GF-D8 (cell line): ENCODE measurements at places on chromosomes 16 and 17.

GRCh38 chr16:72805486-72805885, 242.4 kb downstream of the ZFHX3 start:
- DNase-seq: no peak

DNA sequence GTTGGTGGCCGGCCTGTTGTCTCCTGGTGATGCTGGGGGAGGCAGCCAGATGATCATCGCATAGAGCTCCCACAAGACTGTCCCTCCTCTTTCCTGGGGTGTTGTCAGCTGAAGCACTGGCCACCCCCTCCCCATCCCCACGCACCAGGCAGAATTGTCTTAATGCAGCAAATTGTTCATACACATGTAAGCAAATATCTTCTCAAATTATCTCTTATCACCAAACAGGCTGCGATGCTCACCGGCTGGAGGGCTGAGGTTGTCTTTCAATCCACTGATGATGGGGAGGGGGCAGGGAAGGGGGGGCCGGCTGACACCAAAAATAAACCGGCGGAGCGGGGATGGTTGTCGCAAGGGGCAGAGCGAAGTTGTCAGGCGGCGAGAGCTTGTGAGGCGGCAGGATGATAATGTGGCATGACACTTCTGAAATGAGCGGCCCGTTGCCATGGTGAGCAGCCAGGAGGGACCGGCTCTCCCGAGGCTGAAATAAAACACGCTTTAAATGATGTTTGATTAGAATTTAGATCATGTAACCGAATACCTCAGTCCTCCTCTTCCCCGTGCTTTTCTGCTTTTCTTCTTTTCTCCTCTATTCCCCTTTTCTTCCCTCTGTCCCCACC, 59.8 kb downstream of the MRM1 start:
- DNase-seq: no peak

DNA sequence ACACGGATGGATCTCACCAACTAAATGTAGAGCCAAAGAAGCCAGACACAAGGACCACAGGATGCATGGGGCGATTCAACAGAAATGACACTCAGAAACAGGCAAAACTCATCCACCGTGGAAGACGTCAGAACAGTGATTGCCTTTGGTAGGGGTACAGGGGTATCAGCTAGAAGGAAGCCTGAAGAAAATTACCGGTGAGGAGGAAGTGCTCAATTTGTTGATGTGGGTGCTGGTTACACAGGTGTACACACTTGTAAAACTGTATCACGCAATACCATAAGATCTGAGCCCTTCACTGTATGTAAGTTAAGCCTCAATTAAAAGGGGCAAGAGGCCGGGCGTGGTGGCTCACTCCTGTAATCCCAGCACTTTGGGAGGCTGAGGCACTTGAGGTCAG, 226.1 kb downstream of the C16orf78 start:
- no peak for DNase-seq

GRCh38 chr16:642189-643049, 791 bp downstream of the MCRIP2 start:
- peak; percentile 15 for DNase-seq

DNA sequence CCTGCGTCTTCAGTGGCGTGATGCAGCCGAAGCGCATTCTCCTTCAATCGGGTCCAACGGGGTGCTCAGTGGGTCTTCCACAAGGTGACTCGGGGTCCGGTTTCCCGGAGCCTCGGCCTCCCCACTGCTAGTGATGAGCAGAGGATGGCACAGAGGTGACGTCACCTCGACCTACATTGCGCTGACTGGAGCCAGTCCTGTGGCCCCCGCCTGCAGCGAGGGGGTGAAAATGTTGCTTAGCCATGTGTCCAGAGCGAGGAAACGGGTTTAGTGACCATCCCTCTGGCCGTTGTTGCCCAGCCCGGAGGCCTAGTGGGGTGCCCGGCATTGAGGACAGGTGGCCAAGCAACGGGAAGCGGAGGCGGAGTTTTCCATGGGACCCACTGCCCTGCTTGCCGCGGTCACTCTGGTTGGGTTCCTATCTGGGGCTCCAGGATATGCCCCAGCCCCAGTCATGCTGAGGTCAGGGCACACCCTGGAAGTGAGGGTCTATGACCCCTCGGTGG, 190.6 kb upstream of the CIBAR2 start:
- no peak for DNase-seq

DNA sequence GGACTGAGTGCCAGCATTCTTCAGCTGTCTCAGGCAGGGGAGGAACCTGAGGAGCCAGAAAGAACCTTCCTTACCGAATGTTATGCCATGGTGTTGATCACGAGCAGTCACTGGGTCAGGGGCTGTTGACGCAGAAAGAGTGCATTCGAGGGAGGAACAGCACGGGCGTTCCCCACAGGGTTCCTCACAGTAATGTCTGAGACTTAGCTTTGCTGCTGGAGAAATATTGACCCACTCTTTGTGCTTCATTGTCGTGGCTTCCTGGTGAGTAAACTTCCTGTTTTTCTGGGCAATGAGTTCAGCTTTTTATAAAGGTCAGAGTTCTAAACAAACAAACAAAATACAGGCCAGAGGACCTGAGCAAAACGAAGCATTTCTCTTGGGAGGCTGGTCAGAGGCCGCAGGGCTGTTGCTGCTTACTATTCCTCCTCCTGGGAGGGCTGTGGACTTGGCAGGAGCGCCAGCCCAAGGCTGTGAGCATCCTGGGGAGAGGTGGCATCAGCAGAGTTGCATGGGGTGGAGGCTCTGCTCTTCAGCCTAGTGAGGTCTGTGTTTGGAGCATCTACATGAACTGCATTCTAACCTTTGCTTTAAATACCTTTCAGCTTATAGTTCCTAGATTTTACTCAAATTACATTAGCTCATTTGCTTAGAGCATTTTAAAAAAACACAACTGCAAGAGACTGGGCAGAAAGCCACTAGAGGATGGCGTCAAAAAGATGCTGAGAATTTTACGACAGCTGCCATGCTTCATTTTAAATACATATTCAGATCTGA, 143.1 kb upstream of the CACNG5 start:
- no peak for DNase-seq

DNA sequence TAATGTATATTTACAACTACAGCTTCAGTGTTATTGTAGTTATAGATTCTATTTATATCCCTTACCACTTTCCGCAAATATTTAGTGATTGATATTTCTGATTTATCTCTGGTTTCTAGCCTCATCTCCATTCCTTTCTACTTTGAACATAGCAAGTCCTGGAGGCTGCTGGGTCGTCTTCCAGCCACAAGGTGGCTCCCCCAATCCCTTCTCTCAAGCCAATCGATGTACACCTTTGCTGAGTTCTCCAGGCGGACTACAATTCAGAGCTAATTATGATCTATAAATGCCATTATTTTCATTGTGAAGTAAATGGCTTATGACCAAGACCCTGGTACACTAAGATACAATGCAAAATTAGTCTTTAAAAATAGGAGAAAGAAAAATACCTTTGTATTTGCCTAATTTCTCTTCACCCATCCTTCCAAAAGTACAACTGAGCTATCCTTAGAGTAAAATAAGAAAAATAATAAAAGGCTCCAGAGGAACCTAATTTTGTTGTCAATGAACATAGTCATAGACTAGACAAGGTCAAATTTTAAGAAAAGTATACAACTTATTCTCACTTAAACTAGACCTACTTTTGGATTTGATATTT, 122.1 kb downstream of the SKAP1 start:
- peak; percentile 9 for DNase-seq

DNA sequence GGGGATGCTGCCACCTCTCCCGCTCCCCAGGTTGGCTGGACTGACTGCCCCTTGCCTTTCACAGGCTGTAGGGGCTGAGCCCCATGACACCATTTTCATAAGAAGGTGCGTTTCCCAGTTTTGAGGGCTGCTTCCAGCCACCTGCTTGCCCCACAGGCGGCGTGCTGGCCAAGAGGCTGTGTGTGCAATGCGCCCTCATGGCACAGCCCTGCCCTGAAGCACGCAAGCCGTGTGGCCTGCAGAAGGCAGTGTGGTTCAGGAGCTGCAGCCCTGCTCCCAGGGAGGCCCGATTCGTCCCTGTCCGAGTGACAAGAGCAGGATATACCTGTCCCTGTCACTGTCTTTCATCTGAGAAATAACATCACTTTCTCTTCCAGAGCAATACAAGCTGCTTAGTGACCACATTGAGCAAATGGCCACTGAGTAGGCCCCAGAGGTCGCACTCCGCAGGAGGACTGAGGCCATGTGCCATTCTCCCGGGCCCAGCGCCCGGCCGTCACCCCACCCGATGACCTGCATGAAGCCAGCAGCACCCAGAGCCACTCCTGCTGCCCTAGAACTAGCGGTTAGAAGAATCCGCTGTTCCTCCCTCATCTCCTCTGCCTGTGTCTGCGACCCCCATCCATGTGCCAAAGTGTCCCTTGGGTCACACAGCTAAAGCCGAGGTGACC, 24.2 kb downstream of the CIBAR2 start:
- no peak for DNase-seq

DNA sequence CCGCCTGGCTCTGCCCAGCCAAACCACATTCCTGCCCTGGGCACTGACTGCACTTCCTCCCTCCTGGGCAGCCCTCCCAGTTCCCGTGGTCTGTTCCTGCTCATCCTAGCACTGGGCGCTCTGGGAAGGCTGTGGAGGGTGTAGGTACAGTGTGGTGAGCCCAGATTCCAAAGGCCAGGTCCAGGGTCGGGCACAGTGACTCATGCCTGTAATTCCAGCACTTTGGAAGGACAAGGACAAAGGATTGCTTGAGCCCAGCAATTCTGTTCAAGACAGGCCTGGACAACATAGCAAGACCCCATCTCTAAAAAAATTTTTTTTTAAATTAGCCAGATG, 30.6 kb downstream of the C16orf74 start:
- DNase-seq: no peak
